ENCODE measurements at places on chromosomes 1 and 21.

DNA sequence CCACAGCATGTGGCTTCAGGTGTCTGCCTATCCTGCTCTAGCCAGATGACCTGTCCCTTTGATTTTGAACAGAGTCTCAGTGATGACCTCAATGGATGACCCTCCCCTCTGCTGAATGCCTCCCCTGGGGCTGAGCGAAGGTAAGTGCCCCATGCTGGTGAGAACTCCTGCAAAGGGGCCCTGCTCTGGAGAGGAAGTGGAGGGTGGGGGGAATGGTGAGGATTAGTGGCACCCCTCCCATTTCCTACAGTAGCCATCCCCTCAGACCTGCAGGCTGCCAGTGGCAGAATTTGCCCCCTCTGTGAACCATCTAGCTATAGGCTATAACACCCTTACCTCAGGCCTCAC, 3.7 kb upstream of the PMVK start:
- no peak for DNase-seq

DNA sequence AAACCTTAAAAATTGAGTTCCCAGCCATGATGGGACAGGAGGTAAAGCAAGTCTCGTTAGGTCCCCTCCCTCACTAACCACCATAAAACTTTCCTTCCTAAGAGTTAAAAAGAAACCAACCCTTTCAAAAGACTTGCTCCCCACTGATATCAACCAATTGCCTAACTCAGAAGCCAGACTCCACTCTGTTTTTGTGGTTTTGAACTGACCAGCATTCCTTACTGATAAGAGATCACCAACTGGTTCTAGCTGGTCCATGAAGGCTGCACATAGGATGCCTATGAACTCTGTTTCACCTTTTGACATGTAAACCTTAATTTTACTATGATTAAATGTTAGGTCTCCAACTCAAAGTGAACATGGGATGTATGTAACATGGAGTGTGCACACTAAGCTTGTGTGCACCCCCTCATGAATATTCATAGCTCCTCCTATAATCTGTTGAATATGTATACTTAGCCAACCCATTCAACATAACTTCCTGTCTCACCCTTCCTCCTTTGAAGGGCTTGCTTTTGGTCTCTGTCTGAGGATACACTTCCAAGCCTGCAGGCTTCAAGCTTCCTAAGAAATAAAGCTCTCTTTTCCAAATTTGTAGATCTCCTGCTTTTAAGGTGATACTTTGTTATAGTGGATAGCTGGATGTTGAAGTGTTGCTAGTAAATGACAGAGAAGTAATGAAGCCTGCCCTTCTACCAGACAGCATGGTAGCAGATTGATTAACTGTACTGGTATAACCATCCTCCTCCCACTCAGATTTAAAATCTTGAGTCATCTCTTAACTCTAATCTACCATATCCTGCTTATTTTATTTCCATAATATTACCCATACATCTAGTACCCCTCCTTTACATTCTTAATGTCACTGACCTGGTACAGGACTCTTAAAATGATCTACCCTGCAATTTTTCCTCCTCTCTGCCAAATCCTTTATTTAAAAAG, 95.6 kb downstream of the ZNF644 start:
- no peak for DNase-seq

DNA sequence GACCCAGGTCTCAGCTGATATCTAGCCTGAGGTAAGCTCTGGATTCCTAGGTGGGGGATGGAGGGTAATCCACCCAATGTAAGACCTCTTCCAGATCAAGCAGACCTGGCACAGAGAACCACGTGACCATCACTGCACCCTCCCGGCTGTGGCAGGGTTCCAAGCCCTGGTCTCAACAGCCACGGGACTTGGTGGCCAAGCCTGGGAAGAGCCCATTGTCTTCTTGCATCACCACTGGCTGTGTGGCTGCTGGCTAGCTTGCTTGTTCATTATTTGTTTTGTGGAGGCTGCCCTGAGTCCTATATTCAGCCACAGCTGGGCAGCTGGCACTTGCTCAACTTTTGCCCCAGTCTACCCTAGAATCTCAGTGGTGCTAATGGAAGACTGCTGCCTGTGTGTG, 24.1 kb upstream of the NFASC start:
- DNase-seq: no peak

GRCh38 chr1:91741301-91741700, 144.7 kb downstream of the TGFBR3 start:
- DNase-seq: no peak

DNA sequence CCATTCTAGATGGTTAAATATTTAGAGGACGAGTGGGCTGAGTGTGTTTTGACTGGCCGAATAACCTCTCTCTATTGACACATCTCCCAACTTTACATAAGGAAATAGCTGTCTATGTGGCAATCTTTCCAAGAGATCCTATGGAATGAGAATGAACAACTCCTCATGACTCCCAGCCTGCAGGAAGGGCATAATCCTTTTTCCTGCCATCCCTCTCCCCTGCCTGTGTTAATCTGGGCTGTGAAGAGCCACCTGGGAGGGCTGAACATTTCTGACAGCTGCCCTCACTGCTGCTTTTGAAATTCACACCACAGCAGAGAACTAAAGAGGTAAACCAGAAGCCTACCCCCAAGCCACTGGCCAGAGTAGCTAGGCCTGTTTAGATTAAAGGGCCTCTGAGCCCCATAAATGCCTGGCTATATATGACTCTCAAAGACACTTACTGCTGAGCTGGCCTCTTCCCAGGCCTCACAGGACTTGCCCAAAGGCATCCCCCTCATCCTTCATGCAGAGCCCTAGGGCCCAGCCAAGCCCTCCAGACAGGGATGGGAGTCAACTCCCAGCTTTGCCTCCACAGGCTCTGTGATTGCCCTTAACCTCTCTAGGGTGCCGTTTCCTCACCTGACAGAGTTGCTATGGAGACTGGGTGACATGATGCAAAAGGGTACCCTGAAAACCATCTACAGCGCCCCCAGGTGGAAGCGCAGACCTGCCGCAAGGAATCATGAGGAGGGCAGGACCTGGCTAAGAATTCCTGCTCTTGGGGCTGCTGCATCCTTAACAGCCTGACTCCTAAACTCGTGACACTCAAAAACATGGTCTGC, 42.0 kb upstream of the LDLRAP1 start:
- no peak for DNase-seq

DNA sequence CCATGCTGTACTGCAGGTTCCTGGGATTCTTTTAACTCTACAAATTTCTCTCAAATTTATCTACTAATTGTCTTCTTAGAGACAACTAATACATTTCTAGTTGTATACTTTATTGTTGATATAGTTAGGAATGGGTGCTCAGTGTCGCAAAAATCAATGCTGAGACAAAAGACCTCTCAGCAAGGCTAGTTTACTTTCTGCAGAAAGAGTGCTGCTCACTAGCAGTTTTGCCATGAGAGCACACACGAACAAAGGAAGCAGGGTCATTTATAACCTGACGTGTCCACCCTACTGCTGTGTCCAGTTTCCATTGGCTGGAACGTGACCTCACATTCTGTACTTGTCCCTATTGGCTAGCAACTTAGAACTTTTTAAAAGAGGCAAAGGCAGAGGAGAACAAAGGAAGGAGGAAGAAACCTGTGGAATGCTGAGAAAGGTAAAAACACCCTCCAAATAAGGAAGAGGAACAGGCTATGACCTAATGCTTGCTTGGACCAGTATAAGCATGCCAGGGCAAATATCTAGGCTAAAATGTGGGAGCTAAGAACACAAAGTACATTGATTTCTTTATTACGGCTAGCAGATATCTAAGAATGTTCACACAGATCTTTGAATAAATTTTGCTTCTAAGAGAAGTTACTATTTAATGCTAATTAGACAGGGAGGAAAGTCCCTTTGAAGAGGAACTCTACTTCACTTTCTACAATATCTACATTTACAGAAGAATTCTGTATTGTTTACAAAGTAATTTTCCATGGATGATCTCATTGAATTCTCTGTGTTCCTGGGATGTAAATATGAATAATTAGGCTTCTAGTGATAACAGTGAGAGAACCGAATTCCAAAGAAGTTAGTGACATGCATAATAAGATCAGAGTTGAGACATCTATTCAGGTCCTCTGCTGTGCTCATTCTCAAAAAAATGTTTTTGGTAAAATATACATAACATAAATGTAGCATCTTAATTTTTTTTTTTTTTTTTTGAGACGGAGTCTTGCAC, 86.0 kb upstream of the MAP10 start:
- DNase-seq: no peak

DNA sequence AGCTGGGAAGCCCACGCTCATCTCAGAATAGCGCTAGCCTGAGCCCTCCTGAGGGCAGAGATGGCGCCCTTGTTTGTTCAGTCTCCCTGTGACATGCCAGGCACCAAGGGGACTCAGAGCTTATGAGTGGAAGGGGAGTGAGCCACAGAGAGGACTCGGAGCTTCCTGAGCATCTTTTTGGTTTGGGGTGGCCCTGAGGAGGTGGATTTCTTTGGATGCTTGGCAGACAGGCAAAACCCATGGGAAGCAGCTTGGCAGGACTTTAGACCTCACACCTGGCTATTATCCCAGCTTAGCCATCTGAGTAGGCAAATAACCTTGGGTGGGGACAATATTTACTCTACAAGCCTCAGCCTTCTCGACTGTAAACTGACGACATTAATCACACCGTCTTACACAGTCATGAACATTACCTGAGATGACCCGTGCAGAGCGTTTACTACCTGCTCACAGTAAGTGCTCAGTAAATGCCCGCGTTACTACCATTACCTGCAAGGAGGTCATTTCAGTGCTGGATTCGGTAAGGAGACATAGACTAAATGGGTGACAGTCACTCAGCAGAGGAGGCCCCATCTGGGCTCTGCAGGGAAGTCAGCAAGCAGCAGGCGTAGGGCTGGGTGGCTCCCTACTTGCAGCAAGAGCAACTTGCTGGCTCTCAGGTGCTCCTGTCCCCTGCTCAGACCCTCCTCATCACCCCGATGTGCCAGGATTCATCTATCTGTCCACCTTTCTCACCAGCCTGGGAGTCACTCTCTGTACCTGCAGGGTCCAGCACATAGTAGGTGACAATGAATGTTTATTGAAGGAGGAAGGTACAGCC, 54.9 kb downstream of the KLHDC7A start:
- no peak for DNase-seq

DNA sequence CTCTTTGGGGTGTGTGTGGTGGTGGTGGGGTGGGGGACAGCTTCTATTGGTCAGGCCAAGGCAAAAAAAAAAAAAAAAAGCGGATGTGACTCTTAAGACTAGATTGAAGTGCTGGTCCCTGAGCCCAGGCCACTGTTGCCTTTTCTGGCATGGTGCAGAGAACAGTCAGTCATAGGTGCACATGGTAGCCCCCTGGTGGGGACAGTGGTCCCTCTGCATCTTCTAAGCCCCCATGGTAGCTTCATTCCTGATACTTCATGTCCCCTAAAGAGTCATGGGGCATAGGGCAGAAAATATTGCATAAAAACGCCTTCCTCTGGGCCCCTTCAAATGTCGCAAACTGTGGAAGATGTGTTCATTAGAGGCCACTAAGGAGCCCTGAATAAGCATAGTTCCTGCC, 371.8 kb downstream of the NPHP4 start:
- no peak for DNase-seq

DNA sequence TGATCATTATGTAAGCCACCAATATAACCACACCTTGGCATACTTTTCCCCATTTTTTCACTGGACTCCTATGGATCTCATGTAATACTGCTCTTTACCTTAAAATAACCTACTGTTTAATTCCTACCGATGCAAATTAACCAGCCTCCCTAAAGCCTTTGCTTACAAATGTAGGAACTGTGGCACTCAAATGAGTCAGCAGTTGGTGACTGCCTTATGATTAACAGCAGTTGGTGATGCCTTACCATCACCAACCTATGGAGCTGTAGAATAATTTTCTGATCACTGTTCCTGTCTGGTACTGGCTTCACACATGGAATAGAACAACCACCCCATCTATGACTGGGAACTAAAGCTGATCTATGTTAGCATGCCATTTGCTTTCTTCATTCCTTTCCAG, 7.8 kb upstream of the NUDT17 start:
- DNase-seq: no peak

- DNase-seq: no peak
These were observed 89.1 kb downstream of the ITSN1 start for GRCh38 chr21:33731447-33731846.

DNA sequence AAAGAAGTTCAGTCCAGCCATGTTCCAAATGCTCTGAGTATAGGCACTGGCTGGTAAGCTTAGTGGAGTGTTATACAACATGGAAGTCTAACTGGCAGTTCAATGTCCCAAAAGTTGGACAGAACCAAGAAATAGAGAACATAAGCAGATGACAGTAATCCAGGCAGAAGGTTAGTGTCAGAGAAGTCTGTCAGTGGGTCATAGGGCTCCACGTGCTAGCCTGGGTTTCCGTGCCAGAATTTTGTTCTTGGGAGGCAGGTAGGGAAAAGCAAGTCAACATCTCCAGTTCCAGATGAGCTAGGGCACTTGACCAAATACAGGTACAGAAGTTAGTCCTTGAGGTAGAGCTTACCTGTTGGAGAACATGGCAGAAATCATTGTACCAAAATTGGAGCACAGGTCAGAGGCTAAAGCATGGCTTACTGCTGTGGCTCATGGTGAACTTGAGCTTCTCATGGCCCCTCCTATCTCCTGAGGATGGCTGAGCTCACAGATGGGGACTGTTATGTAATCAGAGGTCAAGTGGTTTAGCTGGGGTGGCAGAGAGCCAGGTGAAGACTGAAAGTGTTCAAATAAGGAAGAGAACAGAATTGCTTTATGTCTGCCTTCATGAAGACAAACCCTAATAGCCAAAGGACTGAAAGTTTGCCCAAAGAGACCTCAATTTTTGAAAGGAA, 170.8 kb downstream of the NFIA start:
- DNase-seq: no peak

DNA sequence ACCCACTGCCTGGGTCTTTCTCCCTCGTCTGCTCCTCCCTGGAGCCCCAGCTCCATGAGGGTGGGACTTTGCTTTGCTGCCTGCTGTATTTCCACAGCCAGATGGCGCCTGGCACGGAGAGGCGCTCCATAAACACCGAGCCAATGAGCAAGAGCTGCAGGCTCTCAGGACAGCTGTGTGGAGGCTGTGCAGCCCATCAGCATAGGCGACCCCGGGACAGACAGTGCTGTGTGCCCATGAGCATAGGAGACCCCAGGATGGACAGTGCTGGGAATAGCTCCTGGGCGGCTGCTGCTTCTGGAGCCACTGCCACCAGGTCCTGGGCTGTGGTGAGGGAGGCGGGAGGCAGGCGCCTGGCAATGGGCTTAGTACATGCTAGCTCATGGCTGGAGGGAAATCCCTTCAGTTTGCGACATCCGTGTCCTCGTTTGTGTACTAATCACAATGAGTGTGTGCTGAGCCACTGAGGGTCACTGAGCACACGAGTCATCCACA, 29.2 kb downstream of the CEP104 start:
- no peak for DNase-seq

DNA sequence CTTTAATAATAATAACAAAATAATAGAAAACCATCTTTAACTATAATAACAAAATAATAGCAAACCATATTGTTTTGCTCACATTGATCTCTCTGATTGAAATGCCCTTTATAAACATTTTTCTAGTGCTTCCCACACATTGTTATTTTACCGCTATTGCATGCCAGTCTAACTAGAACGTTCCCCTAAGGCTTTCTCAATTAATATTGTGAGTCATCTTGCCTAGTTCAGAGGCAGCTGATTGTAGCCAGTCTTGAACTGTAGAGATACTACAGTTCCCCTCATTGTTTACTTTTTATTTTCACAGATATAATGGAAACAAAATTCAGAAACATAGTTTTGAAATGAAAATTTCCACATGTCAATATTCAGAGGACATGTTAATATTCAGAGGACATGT, 192.3 kb upstream of the ADGRL4 start:
- DNase-seq: no peak

- DNase-seq: no peak
These were observed 19.0 kb upstream of the LUZP1 start for GRCh38 chr1:23187637-23188036.

Measured in stimulated activated CD4-positive, alpha-beta T cell treated with anti-CD3 and anti-CD28 coated beads, Interleukin-2, amount 100 ng/mL, for 4 hours (primary cell).